Stimulated activated CD8-positive, alpha-beta memory T cell treated with anti-CD3 and anti-CD28 coated beads, Interleukin-7, amount 100 ng/mL, for 4 hours (primary cell): ENCODE measurements at places on chromosomes 5 and 9.

DNA sequence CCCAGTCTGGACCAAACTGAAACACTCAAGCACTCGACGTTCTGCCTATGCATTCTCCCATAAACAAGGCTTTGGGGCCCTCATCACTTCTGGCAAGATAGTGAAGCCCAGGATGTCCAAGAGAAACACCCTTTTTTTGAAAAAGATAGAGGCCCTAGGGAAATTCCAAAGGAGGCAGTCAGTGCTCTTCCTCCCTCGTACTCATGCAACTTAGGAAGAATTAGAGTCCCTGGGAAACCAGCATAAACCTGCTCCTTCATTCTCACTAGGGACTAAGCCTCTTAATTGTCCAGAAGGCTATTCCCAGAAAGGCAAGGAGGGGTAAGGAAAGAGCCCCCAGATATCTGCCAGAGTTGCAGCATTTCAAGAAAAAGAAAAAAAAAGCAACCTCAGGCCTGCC is 7.8 kb upstream of the RUSC2 start:
- DNase-seq = no peak

- DNase-seq = no peak
Observed at GRCh38 chr5:59296317-59297264, 596.9 kb downstream of the PDE4D start.

GRCh38 chr5:132193165-132193694 is 34.4 kb downstream of the P4HA2 start:
- DNase-seq = no peak

DNA sequence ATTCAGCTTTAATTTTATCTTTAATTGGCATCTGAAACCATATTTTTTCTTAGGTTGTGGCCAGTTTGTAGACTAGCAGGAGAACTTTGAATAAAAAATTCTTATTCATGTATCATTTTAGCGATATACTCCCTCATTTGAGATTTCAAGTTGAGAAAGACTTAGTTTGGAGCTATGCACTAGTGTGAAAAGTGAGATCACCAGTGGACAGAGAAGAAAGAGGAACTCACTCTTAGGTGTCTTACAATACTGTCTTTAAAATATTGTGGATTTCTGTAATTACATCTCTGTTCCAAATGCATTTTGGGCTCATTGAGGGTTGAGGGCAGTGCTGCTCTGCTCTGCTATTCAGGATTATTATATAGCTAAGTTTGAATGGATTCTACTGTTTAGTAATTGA is 54.7 kb downstream of the NAA35 start:
- DNase-seq = no peak

DNA sequence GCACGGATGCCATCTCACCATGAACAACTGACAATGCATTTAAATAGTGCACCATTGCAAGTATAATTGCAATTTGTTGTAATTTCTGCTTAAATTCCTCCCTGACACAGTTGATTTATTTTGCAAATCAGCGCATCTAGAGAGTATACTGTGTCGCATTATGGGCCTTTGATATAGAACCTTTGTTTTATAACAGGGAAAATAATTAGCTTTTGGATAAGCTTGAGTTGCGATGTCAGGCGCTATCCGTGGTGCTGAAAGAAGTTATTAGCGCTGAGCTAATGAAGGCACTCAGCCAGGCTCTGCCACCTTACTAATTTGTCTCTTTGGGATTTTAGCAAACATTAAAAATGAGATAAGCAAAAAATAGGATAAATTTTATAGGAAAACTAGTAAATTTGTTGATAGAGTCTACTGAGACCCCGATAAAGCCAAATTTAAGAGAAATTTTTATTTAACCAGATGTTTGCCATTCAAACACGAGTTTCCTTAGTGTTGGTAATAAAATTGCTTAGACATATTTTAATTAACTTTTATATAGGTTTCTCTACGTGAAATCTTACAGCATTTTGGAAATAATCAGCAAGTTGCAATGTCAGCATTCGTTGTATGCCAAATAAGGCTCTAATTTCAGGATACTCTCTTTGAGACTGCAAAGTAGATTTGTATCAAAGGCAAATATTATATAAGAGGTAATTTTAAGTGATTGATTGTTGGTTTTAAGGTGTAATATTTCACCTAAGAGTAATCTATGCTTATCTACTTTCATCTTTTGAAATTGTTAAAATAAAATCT is 355.5 kb downstream of the TLR4 start:
- DNase-seq = no peak

DNA sequence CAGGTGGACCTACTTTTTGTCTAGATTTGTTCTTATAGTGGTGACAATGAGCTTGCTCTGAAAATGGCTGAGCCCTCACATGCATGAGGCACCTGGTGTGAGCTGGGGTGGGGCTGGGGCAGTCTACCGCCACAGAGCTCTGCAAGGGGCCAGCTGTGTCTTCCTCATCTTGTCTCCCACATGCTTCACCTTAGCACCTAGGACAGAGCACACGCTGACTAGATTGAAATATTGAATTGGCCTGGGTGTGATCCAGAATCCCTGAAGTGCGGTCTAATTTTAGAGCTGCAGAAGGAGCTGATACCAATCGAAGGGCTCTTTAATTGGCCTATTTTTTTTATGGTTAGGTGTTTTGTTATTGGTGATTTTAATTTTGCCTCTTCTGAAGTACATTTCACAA is 126.1 kb upstream of the NFIB start:
- DNase-seq = no peak

GRCh38 chr5:95761771-95762651 is 30.9 kb downstream of the RHOBTB3 start:
- DNase-seq = no peak

GRCh38 chr9:33858423-33858822 is 41.5 kb downstream of the UBE2R2 start:
- DNase-seq = no peak

GRCh38 chr5:104652271-104652861 is 1089.8 kb upstream of the NUDT12 start:
- no peak for DNase-seq

DNA sequence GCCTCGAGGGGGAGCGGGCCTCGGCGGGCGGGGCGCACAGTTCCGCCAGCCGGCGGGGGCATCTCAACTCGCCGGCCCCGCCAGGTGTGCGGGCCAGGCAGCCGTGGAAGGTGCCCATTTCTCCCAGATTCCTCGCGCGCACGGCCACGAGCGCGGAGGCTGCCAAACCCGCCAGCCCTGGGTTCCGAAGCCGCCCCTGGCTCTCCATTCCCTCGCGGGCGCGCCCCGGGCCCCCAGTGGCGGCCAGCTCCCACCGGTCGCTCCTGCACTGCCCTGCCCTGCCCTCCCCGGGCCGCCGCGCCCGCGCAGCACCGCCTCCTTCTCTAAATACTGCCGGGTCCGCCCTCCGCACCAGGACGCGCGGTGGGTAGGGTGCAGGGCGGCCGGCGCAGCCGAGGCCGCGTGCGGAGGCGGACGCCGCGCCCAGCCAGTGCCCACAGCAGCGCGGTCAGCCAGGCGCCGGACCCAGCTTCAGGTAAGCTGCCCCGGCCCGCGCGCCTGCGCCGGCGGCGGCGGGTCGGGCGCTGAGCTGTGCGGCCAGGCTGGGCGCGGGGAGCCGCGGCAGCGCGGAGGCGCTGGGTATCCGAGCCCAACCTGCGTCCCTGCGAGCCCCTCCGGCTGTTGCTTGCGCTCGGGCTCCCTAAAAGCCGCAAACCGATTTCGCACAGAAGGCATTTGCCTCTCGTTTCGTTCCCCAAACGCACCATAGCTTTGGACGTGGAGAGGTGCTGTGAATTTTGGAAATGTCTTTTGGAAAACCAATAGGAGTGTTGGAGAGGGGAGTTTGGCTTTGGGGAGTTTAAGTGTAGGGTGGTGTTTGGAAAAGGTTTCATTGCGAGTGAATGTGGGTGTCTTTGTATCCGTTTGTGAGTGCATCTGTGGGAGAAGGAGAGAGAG is at the start of gene TMEM171:
TMEM171 (plus strand) TSS at position 354 of the 897 bp plus-strand sequence. CDS start 2,799 bp downstream, outside the sequence.
- no peak for DNase-seq

DNA sequence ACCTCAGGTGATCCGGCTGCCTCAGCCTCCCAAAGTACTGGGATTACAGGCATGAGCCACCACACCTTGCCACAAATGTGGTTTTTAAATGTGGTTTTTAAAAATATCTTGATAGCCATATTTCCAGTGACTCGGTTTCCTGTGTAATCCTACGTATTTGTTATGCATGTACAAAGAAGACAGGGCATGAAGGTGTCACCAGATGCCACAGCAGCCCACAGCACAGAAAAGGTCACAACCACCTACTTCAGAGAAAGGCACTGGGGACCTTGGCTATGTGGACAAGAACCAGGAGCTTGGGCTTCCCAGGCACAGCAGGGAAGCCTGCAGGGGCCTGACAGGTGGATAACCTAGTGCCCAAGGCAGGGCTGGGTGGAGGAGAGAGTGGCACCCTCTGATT is 38.0 kb downstream of the C9orf50 start:
- no peak for DNase-seq

- DNase-seq = no peak
Observed at GRCh38 chr5:33829430-33829829, 62.4 kb downstream of the ADAMTS12 start.

- no peak for DNase-seq
Observed at GRCh38 chr5:167861129-167861927, 430.1 kb upstream of the WWC1 start.

DNA sequence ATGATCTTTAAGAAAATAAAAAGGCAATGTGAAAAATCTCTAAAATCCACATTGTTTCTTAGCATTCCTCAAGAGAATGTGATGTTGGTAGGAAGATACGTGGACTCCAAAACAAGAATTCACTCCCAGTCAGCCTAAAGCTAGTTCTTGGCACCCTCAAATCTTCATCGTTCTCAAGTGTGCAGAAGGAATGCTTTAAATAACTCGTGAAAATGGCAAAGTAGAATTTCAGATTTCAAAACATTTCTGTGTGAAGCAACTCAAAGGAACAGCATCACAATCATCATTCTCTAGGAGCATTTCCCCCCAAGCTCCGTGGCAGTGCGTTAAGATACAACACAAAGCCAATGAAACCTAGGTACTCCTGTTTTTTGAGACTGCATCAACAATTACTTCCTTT is 185.1 kb upstream of the DMAC1 start:
- no peak for DNase-seq

DNA sequence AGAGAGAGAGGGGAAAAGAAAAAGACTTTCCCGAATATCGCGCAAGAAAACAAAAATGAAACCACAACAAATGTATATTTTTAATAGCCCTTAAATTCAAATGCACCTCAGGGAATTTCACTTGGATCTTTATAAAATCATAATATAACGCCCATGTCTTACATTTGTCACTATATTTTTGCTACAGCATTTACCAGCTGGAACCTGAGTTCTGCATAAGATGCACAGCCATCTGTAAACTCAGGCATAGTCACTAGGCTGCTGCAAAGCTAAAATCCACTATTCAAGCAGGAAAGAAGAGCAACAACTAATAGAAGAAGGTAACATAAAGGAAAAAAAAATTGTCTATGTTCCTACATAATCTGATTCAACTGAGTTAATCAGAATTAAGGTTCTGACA is 30.6 kb upstream of the SLCO6A1 start:
- DNase-seq = no peak

DNA sequence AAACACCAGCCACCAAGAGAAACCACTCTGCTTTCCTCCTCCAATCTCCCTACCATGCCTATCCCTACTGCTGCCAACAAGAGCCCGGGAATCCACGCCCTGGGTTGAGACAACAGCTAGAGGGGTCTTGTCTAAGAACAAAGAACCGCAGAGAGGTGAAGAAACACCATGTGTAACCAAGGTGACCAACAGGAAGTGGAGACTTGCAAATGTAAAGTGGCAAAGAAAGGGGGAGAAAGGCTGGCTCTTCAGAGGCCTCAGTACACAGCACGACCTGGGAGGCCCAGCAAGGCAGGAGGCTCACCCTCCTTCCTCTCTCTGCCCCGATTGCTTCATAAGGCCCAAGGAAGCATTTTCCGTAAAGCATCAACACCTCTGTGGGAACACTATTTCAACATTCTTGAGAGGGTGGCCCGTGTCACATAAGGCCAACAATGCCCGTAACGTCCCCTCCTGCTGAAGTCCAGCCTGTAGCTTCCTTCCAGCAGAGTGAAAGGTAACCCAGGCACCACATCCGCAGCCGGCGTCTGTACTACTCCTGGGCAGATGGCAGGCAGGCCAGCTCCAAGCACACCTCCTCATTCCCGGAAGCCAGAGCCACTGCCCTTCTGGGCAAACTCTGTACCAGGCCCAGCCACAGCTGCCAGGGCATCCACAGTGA is 18.3 kb downstream of the CCNJL start:
- DNase-seq = peak; percentile 17
